Activated CD4-positive, alpha-beta T cell treated with anti-CD3 and anti-CD28 coated beads, Interleukin-2, amount 10 ng/mL, durations not matched to agents 7 days and 5 days (primary cell): ENCODE measurements at places on chromosomes 3 and 15. TPM values are rescaled to one million over a fixed set of nuclear protein-coding genes. Genes with fewer than 3 reads are reported as not detected.

CKMT1A gene
- total RNA-seq, result not detected

SYNM gene
- total RNA-seq, result 0.08 TPM

KBTBD8 gene
- total RNA-seq, result 8.3 TPM

PLXNA1 gene
- total RNA-seq, result 3.9 TPM

GRCh38 chr15:49827311-49827710, 206.5 kb downstream of the DTWD1 start:
- H3K27me3 ChIP-seq, result no peaks in the 10 kb centered on the region
- H3K36me3 ChIP-seq, result no peaks in the 10 kb centered on the region
- H3K4me1 ChIP-seq, result no peaks in the 10 kb centered on the region
- no peak for DNase-seq
- no peak overlapping the region for H3K27ac ChIP-seq
- no peak overlapping the region for H3K4me3 ChIP-seq

- no peak overlapping the region for H3K27ac ChIP-seq
- no peak overlapping the region for H3K4me3 ChIP-seq
- no peaks in the 10 kb centered on the region for H3K27me3 ChIP-seq
- DNase-seq, result no peak
Measured at GRCh38 chr15:72249142-72249810, 18.3 kb upstream of the PKM start.

DNA sequence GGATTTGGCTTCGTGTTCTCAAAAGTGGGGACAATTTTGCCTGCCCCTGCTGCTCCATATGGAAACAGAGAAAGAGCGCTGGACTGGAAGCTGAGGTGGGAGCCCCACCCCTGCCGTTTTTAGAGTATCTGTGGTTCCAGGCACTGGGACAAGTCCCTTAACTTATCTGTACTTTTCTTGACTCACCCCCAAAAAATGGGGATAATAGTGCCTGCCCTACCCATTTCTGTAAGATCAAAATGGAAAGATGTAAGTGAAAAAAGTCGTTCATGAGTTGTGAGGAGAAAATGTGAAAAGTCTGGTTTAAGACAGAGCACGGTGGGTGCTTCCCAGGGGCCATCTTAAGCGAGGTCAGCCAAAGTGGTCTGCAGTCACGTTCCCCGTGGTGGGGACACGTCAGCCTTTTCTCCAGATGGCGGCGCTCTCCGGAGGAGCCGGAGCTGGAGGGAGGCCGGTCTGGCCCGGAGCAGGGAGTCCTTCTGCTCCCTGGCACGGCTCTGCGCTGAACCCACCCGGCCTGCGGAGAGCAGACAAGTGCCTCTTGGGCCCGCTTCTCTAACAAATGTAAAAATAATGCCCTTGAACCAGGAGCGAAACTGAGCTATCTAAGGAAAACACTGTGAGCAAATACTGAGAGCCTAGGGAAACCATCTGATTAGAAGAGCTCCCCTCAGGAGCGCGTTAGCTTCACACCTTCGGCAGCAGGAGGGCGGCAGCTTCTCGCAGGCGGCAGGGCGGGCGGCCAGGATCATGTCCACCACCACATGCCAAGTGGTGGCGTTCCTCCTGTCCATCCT, at the start of gene CLDN18:
CLDN18 (plus strand) TSS at position 690 of the 797 bp plus-strand sequence; CDS start at position 751, 61 bp downstream.
- no peak within 1 kb of the TSS for H3K4me3 ChIP-seq
- H3K27ac ChIP-seq, result no peak within 1 kb of the TSS
- no peak for DNase-seq
- no peaks in the 10 kb centered on the region for H3K36me3 ChIP-seq
- H3K4me1 ChIP-seq, result no peaks in the 10 kb centered on the region
- H3K27me3 ChIP-seq, result peaks cover 8% of the 10 kb centered on the region

SIDT1 gene
- total RNA-seq, result 31.6 TPM

NR2F2 gene
- total RNA-seq, result not detected

GRCh38 chr15:94282269-94283250, 51.2 kb downstream of the MCTP2 start:
- H3K36me3 ChIP-seq, result peaks cover 45% of the 10 kb centered on the region
- no peaks in the 10 kb centered on the region for H3K27me3 ChIP-seq
- H3K4me1 ChIP-seq, result peaks cover 54% of the 10 kb centered on the region
- no peak for DNase-seq
- no peak overlapping the region for H3K27ac ChIP-seq
- no peak overlapping the region for H3K4me3 ChIP-seq
